ENCODE measurements at places on chromosomes 2 and 18. TPM values are rescaled to one million over a fixed set of nuclear protein-coding genes. Genes with fewer than 3 reads are reported as not detected.

The FZD7 gene
- 10.3 TPM for total RNA-seq

The TWSG1 gene
- total RNA-seq = 70.0 TPM

The LTBP1 gene
- total RNA-seq = 55.7 TPM

The ICOS gene
- not detected for total RNA-seq

The TUBB6 gene
- total RNA-seq = 277 TPM

The SAG gene
- not detected for total RNA-seq

The TMEM247 gene
- total RNA-seq = not detected

The RASGRP3 gene
- 13.1 TPM for total RNA-seq

The ANAPC1 gene
- total RNA-seq = 20.0 TPM

The MOCOS gene
- total RNA-seq = 3.2 TPM

The SCG2 gene
- total RNA-seq = 0.47 TPM

The RSAD2 gene
- total RNA-seq = not detected

The CD8B2 gene
- not detected for total RNA-seq

The SP140 gene
- not detected for total RNA-seq

The NPHP1 gene
- total RNA-seq = 1.9 TPM

The ITPRIPL1 gene
- 0.34 TPM for total RNA-seq

The RAB6C gene
- not detected for total RNA-seq

The ATL2 gene
- total RNA-seq = 21.4 TPM

The SH3RF3 gene
- 8.1 TPM for total RNA-seq

The SLC4A5 gene
- not detected for total RNA-seq

The DOK6 gene
- total RNA-seq = 2.8 TPM

The G6PC2 gene
- total RNA-seq = not detected

The EML6 gene
- 0.09 TPM for total RNA-seq

The ADGRF3 gene
- not detected for total RNA-seq

The TOGARAM2 gene
- total RNA-seq = 0.26 TPM

The SKOR2 gene
- total RNA-seq = not detected

The UGT1A3 gene
- total RNA-seq = not detected

The POMC gene
- total RNA-seq = 6.1 TPM

The DSEL gene
- total RNA-seq = 32.3 TPM

The FAP gene
- total RNA-seq = 62.3 TPM

The ASB18 gene
- total RNA-seq = not detected

The MAP3K2 gene
- 36.9 TPM for total RNA-seq

The DAW1 gene
- total RNA-seq = 1.5 TPM

The GULP1 gene
- 12.6 TPM for total RNA-seq

The KCNS3 gene
- 1.2 TPM for total RNA-seq

The VWC2L gene
- not detected for total RNA-seq

The GNLY gene
- not detected for total RNA-seq

The INPP5D gene
- total RNA-seq = 0.17 TPM

The LYG1 gene
- not detected for total RNA-seq

The ARHGEF4 gene
- 8.3 TPM for total RNA-seq

The TMEM178A gene
- 2.2 TPM for total RNA-seq

The ST8SIA3 gene
- total RNA-seq = not detected

The SOCS6 gene
- total RNA-seq = 10.0 TPM

The CHRND gene
- 0.26 TPM for total RNA-seq

The MDH1B gene
- total RNA-seq = 0.93 TPM

The FIGN gene
- 1.3 TPM for total RNA-seq

The AGXT gene
- total RNA-seq = not detected

The VIT gene
- 3.4 TPM for total RNA-seq

The RBFA gene
- 18.6 TPM for total RNA-seq

The SP5 gene
- total RNA-seq = not detected

The NOSTRIN gene
- 0.43 TPM for total RNA-seq

Measured in pericardium fibroblast (primary cell).